ENCODE measurements at places on chromosomes 7 and 10. TPM values are rescaled to one million over a fixed set of nuclear protein-coding genes. Genes with fewer than 3 reads are reported as not detected.

The GRM3 gene
- not detected for polyA plus RNA-seq

The COL1A2 gene
- polyA plus RNA-seq, result 18.5 TPM

The DLX6 gene
- polyA plus RNA-seq, result 0.16 TPM

The SPAM1 gene
- 0.12 TPM for polyA plus RNA-seq

The TBATA gene
- not detected for polyA plus RNA-seq

The FEZF1 gene
- not detected for polyA plus RNA-seq

The AGBL3 gene
- polyA plus RNA-seq, result 0.91 TPM

The GALNT11 gene
- 23.4 TPM for polyA plus RNA-seq

The ITGA8 gene
- 1.0 TPM for polyA plus RNA-seq
